Lower leg skin (tissue), 4 donors: ENCODE measurements at places on chromosomes 2 and 18. TPM values are rescaled to one million over a fixed set of nuclear protein-coding genes. Genes with fewer than 3 reads are reported as not detected.

The FTCDNL1 gene
- not detected for total RNA-seq

The EVX2 gene
- total RNA-seq = not detected

The CTAGE1 gene
- not detected for total RNA-seq

- peak; percentile 93 for DNase-seq
Measured at GRCh38 chr2:176637486-176638166, 368.4 kb downstream of the MTX2 start.

GRCh38 chr2:21727101-21727500 is 603.3 kb downstream of the TDRD15 start:
- no peak for DNase-seq

- DNase-seq = no peak
Measured at GRCh38 chr2:42421601-42422239, 60.7 kb upstream of the COX7A2L start.

GRCh38 chr2:206920951-206921350 is 18.4 kb upstream of the CPO start:
- DNase-seq = no peak
